Left kidney (tissue), 8 donors: ENCODE measurements at places on chromosomes 1 and 21.

DNA sequence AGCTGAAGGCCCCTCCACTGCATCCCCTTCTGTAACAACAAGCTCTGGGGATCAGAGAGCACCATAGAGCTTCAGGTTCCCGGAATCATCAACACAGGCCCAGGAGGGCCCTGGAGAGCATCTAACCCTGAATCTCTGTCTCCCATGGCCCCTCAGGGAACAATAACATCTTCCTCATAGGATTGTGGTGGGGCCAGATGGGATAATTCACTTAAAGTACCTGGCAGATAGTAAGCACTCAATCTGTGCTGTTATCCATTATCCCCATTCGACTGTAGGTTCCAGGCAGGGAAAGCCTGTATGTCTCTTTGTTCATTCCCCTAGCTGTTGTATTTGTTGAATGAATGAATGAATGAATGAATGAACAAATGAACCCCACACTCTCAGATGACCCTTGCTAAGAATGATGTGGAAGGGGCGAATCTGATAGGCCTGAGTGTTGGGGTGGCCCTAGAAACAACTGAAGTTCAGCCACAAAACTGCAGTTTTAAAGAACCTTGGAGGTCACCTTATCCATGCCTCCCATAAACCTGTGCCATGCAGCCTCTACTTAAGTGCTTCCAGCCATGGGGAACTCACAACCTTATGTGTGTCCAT, 14.5 kb downstream of the LAPTM5 start:
- no peak for DNase-seq

GRCh38 chr1:2183937-2184334, 10.6 kb downstream of the FAAP20 start:
- no peak for DNase-seq

DNA sequence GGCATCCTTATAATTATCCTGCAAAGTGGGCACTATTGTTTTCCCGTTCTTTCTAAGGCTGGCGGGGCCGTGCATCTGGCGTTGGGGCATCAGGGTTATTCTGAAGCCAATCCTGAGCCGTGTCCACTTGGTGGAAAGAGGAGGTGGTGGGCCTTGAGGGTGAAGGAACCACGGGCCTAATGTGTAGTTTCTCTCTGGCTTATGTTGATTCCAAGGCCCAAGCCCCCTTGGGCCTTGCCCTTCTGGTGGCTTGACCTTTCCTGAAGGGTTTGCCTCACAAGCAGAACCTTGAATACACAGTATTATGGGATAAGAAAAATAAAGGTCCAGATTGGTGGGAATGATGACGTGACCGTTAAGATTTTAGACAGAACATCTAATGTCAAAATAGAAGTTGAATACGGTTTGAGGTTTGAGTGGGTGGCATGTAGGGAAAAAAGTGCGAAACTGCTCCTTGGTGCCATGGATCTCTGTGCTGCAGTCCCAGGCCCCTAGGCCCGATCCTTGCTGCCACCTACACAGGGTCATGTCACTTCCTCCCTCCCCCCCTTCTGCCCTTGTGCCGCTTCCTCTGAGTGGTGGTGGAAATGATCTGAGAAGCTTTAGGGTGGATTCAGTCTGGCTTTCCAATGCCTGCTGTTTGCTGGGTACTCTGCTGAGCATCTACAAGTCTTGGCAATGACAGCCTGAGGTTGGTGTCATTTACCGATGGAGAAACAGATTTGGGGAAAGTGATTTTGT, 90.5 kb downstream of the PRDM2 start:
- no peak for DNase-seq

DNA sequence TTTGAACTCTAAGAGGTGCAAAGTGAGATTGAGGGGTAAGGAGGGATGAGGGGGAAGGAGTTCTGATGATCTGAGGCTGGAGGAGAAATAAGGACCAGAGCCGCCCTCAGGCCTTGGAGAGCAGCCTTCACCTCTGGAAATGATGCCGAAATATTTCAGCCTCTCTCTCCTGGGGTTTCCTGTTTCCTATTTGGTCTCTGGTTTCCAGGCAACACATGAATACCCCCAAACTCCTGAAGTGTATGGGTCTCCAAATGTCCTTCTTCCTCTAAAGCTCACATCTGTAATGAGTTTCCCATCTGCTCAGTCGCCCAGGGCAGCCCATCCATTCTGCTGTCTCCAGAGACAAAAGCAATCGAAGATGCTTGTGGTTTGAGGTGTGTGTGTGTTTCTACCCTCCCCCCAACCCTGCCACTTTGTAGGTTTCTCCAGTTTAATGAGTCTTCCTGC, 52.0 kb upstream of the FAM20B start:
- no peak for DNase-seq

GRCh38 chr1:198611219-198611618, 27.6 kb upstream of the PTPRC start:
- DNase-seq, result no peak
